Naive thymus-derived CD4-positive, alpha-beta T cell (primary cell): ENCODE measurements at places on chromosomes 6 and 20.

DNA sequence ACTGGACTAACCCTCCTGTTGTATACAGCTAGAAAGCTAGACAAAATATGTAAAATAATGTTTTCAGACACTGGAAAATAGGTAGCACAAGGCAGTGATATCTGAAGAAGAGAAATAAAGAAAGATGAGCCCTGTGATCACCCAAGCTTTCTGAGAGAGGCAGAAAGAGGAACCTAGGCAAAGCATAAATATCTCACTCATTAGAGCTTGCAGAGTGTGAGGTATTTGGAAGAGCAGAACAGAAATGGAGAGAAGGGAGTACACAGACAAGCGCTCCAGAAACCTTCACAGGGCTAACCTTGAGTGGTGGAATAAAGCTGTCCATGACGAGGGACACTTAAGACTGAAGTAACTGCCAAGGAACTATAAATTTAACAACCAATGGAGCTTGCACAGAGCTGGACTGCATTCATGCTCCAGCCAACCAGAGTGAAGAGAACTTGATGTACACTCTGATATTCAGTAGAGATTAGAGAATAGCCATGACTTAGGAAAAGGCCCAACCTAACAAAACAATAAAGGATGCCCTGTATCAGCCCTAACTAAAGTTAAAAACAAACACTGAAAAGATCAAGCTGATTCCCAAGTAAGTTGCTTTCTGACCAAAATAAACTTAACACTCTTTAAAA lies 280.9 kb upstream of the STXBP5 start:
- DNase-seq, result no peak

GRCh38 chr6:25279748-25280343 lies 672 bp downstream of the CARMIL1 start:
- no peak for DNase-seq

- no peak for DNase-seq
Measured at GRCh38 chr6:53041356-53041755, 23.8 kb upstream of the FBXO9 start.

DNA sequence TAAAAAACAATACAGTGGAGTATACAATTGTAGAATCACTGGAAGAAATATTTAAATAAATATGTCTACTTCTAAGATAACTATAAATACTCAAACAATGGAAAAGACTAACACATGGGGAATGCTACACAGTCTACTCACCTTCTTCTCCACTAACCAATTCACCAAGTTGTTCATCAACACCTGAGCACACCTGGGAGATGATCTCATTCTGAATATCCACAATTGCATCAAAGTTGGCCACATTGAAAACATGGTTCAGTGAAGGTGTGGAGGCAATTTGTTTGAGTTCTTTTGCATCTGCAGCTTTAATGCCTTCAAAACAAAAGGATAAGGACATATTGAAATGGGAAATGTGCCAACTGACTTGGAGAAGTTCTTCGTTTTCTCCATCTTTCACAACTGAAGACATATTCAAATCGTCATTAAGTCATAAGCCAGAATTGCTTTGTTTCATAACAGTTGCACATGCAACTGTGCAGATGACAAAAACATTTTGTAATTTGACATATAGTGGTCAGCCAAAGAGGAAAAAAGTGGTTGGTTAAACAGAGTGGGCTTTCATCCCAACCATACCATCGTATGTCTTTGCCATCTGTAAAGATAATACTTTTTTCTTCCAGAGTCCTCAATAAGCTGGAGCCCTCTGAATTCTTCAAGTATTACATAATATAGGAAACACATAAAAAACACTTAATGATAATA lies 17.5 kb downstream of the COL12A1 start:
- no peak for DNase-seq

DNA sequence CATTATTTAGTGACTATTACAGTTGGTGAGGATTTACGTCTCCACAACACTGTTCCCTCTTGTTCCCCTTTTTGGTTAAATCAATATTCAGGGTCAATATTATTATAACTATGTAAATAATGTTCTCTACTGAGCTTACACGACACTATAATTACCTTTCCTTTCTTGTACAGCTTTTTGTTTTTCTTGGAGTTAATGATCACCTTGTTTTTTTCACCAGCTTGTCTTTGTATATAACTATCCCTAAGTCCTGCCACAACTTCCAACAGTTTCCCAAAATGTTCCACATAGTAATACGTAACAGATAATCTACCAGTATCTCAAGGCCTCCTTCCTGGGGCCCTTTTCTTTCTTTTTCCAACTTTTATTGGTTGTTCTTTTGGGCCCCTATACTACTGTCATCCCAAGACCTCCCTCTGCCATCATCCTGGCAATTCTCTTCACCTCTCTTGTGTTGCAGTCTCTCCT lies 142.0 kb upstream of the SOX4 start:
- no peak for DNase-seq

DNA sequence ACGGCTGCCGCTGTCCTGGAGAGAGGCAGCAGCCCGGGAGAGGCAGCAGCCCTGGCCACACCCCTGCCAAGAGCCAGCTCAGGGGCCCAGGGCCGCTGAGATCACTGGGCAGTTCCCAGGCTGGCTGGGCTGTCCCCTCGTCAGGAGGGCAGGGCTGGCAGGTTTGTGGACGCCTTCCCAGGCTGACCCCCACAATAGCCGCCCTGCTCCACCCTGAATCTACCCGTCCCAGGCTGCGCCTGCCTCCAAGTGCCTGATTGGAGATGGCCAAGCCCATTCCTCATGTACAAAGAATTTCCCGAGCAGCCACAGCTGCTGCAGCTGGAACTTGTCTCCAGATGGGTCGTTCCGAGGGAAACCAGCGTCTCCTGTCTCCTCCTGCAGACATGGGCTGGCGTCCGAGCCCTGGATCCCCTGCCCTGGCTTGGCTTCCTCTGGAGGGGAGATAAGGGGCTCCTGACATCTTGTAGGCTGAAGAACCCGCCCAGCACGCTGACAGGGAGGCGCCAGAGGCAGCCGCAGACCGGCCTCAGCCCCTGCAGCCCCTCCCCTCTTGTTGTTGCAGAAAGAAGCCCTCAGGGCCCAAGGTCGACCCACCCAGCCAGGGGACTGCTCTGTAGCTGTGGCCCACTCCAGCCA lies 9.4 kb upstream of the GATA5 start:
- DNase-seq, result no peak

DNA sequence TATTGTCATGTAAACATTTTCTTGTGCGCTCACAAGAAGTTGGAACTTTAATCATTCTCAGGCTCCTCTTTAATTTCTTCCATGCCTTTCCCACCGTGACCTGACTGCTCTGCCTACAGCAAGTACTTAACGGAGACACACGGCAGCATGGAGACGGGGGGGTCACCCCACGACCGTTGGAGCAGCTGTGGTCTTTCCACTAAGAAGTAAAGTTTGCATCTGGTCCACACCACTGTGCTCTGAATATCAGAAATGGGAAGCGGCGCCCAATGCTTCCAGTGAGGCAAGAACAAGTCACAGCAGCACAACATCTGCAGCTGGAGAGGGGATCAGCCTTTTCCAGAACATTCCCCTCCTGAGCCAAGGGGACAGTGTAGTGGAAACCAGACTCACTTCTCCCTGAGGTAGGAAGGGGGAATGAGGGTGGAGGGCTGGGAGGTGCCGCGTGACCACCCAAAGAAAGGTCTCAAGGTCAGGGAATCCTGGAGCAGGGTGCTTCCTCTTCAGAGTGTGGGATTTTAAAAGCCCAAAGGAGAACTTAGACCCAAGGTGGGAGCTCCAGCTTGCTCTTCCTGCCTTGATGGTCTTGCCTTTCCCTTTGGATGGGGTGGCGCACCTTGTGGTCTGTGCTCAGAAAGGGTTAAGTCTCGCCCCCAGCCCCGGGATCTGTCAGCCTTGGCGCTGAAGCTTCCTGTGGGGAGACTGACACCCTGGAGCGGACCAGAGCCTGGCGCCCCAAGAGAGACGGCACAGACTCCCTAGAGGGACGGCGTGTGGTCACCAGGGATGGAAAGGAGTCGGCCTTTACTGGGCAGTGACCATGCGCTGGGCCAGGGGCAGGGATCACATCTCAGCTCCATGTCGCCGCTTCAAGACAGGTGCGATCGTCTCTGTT lies 25.6 kb upstream of the SMOC2 start:
- no peak for DNase-seq

DNA sequence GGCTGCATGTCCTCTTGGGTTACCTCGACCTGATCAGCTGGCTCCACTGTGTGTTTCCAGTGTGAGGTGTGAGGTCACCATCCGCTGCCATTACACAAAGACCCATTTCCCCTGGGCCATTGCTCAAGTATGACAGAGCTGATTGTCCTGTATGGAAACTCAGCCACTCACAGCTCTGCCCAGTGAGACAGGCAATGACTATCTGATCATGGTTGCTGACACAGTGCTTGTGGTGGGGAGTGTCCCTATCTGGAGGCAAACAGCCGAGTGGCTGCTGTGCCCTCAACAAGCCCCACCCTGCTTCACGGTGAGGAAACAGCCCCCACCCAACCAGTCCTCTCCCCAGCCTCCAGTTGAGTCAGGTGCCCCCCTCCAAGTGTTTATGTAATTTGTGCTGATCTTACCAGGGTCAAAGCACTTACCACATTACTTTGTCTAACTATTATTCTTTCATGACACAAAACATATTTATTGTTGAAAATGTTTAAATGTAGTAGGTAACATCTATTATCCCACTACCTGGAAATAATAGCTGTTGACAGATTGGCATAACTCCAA lies 11.7 kb upstream of the MAPK13 start:
- peak; percentile 54 for DNase-seq

- DNase-seq, result no peak
Measured at GRCh38 chr6:158707821-158708195, 58.0 kb downstream of the SYTL3 start.

- DNase-seq, result no peak
Measured at GRCh38 chr20:10487142-10488136, 52.3 kb downstream of the SLX4IP start.

GRCh38 chr6:39082310-39082709 lies 32.7 kb downstream of the SAYSD1 start:
- DNase-seq, result no peak

GRCh38 chr6:154258064-154258757 lies 98.4 kb downstream of the IPCEF1 start:
- no peak for DNase-seq

DNA sequence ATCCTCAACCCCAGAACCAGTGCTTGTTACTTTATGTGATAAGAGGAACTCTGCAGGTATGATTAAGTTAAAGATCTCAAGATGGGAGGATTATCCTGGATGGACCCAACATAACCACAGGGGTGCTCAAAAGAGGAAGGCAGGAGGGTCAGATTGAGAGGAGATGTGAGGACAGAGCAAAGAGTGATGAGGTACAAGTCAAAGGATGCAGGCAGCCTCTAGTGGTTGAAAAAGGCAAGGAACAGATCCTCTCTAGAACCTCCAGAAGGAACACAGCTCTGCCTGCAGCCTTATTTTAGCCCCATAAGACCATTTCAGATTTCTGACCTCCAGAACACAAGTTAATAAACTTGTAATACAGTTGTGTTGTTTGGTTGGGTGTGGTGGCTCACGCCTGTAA lies 41.2 kb downstream of the PDSS2 start:
- no peak for DNase-seq

GRCh38 chr6:4372866-4373265 lies 237.5 kb upstream of the ECI2 start:
- DNase-seq, result no peak
